ENCODE measurements at places on chromosomes 3 and 15.

- DNase-seq = no peak
Measured at GRCh38 chr3:156576651-156577348, 21.9 kb upstream of the SSR3 start.

DNA sequence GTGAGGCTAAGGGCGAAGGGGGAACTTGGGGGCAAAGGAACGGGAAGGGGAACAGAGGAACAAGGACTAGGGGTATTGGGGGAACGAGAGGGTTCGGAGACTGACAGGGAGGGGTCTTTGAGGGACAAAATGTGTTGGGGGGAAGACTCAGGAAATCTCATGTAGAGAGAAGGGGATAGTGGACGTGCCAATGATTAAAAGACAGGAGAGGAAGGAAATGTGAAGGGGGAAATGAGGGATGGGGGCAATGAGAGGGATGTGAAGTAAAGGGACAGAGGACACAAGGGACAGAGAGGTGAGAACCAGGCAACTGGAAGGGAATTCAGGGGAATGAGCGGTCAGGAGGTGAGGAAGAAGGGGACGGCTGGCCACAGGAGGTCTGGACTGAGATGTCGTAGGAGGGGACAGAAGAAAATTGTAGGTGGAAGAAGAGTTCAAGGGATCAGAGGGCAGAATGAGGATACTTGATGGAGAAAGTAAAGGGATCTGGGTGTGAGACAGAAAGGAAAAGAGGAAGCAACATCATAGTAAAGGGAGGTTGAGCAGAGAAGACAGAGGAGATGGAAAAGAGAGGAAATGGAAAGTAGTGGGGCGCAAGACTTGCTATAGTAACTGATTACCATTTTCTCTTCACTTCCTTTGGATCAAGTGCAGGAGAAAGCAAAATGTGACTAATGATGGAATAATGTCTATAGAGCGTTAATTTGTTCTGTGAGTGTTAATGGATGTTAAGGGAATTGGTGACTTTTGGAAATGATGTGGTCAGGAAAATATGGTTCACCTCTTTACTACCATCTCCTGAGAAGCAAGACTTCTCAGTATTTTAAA lies 749 bp downstream of the RAB8B start:
- no peak for DNase-seq

GRCh38 chr15:94638183-94638582 lies 406.8 kb downstream of the MCTP2 start:
- no peak for DNase-seq

DNA sequence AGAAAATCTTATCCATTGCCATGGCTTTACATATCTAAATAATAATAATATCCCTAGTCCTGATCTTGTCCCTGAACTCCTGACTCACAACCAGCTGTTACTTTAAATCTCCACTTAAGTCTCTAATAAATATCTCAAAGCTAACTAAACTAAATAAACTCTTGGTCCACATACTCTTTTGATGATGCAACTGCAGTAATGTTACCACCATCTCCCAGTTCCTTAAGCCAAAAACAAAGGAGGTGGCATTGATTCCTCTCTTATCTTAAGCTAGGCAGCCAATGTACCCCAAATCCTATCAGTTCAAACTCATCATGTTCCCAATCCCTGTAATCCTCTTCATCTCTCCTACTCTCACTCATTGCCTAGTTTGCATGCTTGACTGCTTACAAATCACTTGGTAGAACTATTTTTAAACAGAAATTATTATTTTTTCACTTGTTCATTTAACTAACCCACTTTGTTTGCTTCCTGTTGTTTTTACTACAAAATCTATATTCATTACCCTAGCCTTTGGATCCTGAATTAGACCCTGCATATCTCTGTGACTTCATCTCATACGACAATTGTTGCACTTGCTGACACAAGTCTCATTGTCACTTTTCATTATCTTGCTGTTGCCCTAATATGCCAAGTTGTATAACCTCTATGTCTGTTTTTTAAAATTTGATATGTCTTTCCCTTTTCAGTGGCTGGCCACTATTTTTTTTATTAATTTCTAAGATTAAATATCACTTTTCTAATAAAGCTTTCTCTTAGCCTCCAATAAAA lies 462.2 kb downstream of the ZPLD1 start:
- no peak for DNase-seq

DNA sequence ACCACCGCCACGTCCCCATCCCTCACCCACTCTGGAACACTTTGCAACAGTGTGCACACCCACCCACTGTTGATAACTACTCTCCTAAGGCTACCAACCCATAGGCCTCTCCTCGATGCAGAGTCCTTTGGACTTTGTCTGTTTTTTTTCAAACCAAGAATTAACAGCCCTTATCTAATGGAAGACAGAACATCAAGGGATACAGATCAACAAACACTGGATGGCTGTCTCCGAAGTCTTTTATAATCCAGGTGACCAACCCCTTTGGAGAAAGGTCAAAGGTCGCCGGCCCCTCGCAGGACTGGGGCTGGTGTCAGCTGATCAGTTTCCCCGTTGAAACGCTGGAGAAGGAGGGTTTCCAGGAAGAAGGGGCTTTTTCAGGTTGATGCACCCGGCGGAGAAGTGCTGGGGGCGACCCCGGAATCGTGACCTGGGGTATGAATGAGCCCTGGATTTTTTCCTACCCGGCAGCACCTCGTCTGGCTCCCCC lies 532 bp downstream of the B4GALT4 start:
- no peak for DNase-seq
